ENCODE measurements at places on chromosomes 3 and 15.

DNA sequence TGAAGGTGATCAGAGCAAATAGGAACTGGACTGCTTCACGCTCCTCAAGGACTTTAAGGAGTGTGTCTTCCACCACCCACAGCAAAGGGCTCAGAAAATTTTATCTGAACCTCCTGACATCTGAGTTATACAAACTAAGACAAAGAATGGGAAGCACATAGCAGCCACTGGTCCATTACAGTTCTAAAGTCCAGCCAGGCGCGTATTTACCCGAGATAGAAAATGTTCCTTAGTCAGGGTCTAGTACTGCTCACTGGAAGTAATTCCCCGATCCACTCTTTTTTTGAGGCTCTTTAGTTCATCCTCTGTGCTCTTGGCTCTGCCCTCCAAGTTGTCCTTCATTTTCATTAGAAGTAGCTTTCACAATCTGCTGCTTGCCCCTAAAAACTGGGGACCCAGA lies 88.5 kb upstream of the GOLGA8J start:
- DNase-seq: no peak

GRCh38 chr3:175155172-175155571 lies 296.0 kb downstream of the NAALADL2 start:
- DNase-seq: no peak

DNA sequence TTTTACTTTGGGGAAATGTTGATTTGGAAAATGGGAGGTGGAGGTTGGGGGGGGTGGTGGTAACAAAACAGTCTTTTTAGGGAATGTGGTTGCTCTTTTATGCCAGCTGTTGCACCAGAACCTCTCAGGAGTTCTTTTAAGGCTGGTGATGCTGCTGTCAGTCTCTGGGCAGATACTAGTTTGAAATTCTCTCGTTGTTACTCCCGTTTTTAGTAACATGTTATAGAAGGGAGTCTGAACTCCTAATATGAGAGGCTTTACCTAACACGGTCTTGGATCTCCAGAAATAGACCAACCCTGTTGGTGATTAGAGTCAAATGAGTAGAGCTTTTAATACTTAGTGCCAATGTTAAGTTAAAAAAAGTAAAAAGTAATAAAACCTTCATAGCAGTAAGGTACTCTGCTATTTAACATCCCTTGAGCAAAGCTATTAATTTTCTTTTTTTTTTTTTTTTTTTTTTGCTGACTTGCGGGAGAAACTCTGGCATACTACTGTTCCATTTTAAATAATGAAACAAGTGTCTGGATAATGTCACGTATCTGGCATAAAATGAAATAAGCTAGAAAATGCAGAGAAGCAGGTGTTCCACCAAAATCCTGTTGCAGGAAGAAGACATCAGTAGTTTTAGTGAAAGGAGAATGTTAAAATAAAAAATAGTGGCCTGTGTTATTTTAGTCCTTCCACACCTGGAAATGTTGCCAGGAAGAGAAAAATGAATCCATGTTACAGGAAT lies 156.7 kb downstream of the CACNA1D start:
- no peak for DNase-seq

GRCh38 chr3:104879919-104880318 lies 486.8 kb upstream of the ALCAM start:
- DNase-seq: no peak

DNA sequence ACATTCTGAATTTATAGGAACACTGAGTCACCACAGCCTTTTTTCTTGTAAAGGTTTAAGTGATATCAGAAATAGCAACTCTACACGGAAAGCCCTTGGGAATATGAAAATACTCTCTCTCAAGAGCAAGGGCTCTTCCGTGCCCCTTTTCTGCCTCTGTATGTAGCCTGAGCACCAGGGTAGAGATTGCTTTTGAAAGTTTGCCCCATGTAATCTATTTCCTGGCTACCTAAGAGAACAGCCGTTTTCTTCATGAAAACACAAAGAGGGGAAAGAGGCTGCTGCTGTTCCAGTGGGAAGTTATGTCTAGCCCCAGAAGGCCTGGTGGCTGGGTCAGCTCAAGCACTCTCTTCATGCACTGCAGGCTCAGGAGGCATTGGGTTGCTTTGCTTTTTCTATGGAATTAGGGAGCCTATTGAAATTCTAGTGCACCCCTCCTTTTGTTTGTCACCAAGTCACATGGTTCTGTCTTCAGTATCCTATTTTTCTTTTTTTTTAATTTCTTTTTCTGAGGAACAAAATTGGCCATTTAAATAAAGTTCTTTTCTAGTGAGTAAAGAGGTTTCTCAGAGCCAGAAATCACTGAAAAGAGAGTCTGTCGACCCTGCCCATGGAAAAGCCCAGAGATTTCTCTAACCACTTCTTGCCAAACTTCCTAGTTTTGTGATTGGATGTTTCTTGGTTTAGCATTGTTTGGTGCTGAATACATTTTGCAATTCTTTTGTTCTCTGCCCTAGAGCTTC lies 39.5 kb downstream of the TIGIT start:
- DNase-seq: no peak

- DNase-seq: no peak
These were observed 47.9 kb upstream of the ACKR4 start for GRCh38 chr3:132549169-132549568.

DNA sequence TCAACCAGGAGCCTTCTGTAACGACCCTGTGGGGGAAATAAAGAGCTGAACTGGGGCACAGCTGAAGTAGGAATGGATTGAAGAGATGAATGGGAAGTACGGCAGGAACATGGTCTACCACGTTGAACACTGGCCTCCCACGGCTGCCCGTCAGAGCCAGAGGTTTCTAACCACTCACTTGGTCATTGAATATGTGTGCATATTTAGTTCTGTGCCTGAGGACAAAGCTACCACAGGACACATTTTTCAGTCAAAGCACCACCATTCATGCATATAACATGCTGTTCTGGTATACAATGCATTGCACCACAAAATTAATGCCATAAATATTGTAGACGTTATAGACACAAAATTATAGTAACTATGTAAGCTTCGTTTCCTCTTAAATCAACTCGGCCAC lies 75.5 kb downstream of the MB21D2 start:
- DNase-seq: no peak

DNA sequence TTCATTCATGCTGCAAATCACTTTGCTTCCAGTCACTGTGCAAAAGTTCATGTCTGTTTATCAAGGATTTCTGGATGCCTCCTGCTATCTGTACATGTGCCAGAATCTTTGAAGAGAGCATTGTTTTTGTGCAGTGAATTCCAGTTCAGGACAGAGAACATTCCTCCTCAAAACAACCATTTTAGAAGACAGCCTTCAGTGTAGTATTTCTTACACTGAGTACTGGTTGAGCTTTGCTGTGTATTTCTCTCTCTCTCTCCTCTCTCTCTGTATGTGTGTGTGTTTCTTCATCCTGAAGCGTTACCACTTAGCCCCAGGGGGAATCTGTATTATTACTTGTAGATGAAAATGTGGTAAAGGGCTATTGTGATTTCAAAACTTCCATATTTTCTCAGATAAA lies 123.8 kb upstream of the CHL1 start:
- DNase-seq: no peak

DNA sequence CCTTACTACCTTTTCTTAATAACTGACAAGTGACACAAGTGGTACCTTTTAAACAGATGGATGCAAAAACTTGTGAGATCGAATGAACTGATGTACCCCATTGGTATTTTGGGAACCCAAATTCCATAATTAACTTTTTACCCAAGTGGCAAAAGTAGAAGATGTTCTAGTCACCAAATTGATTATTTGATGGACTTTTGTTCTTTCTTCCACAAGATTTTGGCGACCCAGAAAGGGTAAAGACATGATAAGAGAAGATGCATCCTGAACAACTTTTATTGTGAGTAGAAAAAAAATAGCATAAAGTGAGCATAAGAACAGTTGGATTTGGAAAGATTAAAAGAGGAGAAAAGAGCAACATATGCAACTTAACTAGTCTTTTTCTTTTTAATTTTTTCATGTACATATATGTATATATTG lies 159.5 kb downstream of the TIGIT start:
- no peak for DNase-seq

DNA sequence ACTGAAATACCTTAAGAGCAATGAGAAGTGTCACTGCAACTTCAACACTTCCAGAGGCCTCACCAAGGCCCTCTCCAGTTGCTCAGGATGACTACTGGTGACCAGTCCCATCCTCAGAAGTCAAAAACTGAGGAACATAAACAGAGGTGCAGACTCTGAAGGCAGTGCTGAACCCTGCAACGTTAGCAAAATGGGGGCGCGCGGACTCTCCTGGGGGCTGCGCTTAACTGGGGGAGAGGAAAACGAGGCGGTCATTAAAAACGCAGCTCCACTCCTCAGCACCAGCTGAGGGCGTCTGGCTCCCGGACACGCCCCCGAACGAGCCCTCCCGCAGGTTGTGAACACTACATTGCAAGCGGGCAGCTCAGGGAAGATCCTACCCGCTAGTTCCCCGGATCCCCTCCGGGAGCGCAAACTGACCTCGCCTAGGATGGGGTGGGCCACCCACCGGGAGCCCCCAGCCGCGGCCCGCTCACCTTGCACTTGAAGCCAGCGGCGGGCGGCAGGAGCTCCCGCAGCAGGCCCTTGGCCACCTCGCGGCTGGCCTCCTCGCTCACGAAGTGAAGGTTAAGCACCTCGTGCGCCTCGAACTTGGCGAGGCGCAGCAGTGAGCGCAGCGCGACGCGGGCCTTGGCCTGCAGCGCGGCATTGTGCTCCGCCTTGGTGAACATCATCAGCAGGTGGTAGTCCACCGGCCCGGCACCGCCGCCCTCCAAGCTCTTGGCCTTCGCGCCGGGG lies 711 bp downstream of the XXYLT1 start:
- peak; percentile 60 for DNase-seq

- DNase-seq: no peak
These were observed 247.6 kb downstream of the PTPRG start for GRCh38 chr3:61808999-61809398.

GRCh38 chr15:50925281-50925680 lies 16.8 kb downstream of the AP4E1 start:
- DNase-seq: no peak

- DNase-seq: no peak
These were observed 116.9 kb downstream of the GADL1 start for GRCh38 chr3:30777426-30778113.
